ENCODE measurements at places on chromosomes 16 and 17.

DNA sequence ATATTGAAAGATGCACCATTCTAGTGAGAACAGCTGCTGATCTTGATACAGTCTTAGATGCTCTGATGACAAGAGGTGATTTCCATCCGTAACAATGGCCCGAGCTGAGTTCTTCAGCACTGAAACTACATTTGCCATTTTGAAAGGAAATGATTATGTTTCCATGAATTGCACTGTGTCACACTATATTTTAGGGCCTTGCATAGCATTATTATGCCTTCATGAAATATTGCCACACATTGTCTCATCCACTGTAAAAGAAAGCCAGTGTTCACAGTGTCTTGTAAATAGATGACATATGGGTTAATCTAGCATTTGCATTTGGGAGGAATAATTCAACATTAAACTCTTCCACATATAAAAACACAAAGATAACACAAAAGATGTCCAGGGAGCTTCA is 438.3 kb upstream of the PSMD7 start:
- DNase-seq = no peak

DNA sequence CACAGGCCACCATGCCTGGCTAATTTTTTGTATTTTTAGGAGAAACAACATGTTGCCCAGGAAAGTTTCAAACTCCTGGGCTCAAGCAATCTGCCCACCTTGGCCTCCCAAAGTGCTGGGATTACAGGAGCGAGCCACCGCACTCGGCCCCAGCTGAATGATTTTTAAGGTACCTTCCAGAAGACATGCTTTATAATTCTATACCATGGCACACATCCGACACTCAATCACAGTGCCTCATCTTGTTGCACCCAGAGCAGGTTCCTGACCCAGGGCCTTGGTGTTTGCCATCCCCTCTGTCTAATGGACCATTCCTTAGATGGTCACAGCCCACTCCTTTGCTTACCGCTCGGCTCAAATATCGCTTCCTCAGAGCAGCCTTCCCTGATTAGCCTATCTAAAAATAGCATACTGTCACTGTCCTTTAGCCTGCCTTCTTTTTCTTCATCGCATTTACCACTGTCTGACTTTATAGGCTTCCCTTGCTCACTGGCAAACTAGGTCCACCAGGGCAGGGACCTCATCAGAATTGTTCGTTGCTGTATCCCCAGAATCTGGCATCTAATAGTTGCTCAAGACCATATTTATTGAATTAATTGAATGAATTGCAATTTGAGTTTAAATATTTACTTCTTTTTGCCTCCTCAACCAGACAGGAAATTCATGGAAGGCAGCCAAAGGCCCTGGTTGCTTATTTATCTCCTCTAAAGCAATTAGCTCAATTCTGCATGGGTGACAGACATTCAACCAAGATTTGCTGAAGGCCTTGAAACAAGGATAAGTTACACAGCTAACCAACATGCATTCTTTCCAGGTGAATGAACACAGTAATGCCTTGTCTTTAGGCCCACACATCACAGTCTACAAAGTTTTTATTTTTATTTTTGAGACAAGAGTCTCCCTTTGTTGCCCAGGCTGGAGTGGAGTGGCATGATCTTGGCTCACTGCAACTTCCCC is 6.3 kb upstream of the TENT4B start:
- no peak for DNase-seq

DNA sequence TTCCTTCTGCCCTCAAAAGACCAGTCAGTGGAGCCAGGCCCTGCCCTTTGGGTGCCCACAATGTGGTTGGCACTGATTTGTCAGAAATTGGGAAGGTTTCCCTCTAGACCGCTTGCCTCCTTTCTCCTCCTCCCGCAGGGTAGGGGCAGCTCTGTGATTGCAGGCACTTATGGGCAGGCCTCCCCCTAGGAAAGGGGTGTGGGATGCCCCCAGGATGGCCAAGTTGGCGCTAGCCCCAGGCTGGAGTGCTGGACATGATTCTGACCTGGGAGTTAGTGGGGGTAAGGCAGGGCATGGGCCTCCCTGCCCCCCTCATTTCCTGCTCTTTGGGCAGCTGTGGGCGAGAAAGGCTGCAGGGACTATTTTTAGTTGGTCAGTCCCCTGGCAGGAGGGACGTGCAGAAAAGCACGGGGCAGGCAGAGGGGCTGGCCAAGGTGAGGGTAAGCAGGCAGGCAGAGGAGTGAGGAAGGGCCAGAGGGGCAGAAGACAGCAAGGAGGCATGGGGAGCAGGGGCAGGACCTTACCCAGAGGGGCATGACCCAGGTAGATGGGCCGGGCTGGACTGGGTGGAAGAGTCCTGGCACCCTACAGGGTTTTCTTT is 3.3 kb downstream of the RARA start:
- DNase-seq = no peak

DNA sequence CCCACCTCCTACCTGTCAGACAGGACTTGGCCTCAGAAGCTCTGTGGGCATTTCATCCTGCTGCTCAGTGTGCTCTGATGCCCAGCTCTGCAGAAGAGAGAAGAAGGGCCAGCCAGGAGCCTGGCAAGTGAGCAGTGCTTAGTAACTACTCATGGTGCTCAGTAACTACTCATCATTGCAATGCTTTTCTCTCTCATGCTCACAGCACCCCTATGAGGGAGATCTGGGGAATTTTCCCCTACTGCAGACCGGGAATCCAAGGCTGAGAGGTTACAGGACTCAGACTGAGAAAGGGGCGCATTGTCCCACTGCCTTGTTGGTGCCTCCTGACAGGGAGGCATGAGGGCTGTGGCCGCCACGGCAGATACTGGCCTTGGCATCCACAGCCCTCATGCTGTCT is 261.1 kb downstream of the C16orf95 start:
- no peak for DNase-seq

DNA sequence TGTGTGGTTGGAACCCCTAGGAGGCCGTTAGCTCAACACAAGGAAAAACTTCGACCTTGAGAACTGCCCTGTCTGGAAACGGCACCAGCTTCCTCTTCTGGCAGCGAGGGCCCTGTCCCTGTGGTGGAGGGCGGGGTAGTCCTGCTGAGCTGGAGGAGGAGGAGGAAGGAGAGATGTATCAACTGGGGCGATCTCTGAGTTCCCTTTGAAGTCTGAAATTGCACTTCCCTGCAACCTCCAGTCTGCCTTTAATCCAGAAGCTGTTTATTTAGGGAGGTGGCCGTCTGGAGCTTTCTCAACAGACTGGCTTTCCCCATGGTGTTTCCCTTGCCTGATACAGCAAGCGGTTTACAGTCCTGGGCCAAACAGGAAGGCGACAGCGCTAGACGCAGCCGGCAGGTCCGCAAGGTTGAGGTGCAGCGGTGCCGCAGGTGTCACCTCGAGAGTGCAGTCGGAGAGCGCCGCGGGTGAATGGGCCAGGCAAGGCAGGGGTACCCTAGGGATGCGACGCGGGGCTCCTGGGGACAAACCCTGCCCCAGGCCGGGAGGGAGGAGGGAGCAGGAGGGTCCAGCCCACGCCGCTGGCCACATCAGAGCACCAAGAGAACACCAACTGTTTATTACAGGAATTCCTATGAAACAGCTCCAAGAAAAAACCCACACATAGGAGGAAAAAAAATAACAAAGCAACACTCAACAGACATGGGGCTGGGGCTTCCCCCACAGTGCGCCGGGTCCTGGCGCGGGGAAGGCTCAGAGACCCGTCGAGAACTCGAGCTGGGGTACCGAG is 11.4 kb upstream of the MRPS23 start:
- no peak for DNase-seq

DNA sequence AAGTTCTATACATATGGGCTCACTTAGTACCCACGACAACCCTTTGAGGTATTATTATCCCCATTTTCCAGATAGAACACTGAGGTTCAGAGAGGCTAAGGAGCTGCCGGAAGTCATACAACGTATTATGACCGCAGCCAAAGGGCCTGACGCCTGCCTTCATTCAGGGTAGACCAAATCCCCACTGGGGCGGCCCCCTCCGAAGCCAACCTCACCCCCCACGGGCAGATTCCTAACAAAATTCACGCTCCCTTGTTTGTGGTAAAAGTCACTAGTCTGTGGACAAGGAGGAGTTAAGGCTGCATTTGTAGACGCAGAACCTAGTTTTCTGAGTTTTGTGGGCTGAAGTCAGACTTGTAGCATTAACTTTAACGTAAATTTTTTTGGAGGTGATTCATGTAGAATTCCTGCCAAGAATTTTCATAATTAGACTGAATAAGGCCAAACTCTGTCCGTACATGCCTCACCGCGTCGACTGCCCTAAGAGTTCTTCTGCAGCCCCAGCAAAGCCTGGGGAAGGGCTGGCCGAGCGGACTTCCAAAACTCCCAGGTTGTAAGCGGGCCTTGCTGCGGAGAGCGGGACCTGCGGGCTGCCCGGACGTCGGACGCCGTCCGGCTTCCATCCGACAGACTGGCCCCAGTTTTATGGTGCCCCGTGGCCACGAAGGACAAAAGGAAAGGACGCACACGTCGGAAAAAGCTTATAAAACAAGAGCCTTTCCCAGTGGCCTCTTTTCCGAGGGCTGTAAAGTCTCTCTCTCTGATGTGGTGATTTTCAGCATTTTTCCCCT is 75.7 kb downstream of the NXN start:
- DNase-seq = no peak

GRCh38 chr16:1099189-1100083 is 3.4 kb upstream of the C1QTNF8 start:
- DNase-seq = no peak

DNA sequence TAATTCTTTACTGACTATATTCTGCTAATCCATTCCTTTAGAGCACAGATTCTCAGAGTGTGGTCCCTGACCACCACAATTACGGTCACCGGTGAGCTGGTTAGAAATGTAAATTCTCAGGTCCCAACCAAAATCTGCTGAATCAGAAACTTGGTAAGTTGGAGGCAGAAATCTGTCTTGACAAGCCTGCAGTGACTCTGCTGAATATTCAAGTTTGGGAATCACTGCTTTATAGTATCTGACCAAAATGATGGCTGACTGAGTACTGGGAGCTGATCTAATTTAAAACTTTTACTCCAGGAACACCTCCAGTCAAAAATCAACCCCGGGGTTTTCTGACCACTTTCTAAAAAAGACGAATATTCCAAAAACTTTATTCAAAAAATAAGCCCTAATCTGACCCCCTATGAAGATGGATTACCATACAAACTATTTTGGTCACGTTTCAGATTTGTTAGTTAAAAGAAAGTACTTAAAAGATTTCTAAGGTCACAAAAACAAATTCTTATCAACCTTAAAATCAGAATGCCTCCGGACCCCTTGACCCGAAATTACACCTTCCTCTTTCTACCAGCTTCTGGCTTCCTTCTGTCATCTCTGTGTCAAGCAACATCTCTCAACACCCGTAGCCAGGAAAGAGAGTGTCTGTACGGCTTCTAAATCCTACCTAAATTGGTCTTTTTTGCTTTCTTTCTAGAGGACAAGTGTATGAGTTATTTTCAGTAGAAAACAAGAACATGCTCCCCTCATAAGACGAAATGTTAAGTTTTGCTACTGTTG is 38.6 kb downstream of the CREBBP start:
- DNase-seq = no peak

- no peak for DNase-seq
Measured at GRCh38 chr16:66014221-66014620, 352.3 kb upstream of the CDH5 start.

GRCh38 chr17:43714465-43715149 is 44.0 kb downstream of the SOST start:
- DNase-seq = no peak

DNA sequence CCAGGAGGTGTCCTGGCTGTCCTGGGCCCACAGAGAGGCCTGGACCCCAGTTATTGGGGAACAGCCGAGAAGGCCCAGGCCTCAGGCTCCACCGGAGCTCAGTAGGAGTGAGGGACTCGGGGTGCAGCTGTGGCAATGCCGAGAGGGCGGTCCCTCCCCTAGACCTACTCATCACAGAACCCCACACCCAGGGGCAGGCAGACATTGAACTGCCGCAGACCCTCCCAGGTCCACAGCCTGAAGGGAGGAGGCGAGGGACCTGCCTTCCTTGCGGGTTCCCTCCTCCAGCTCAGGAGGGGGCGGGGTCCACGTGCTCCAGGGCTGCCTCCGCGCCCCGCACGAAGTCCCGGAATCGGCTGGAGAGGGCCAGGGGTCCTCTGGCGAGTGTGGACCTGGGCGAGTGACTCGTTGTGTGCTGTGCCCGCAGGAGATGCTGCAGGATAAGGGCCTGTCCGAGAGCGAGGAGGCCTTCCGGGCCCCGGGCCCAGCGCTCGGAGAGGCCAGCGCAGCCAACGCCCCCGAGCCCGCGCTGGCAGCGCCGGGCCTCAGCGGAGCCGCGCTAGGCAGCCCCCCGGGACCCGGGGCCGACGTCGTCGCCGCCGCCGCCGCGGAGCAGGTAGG is 3.9 kb downstream of the TBX4 start:
- no peak for DNase-seq

GRCh38 chr17:15124746-15125145 is 140.4 kb downstream of the PMP22 start:
- DNase-seq = no peak

DNA sequence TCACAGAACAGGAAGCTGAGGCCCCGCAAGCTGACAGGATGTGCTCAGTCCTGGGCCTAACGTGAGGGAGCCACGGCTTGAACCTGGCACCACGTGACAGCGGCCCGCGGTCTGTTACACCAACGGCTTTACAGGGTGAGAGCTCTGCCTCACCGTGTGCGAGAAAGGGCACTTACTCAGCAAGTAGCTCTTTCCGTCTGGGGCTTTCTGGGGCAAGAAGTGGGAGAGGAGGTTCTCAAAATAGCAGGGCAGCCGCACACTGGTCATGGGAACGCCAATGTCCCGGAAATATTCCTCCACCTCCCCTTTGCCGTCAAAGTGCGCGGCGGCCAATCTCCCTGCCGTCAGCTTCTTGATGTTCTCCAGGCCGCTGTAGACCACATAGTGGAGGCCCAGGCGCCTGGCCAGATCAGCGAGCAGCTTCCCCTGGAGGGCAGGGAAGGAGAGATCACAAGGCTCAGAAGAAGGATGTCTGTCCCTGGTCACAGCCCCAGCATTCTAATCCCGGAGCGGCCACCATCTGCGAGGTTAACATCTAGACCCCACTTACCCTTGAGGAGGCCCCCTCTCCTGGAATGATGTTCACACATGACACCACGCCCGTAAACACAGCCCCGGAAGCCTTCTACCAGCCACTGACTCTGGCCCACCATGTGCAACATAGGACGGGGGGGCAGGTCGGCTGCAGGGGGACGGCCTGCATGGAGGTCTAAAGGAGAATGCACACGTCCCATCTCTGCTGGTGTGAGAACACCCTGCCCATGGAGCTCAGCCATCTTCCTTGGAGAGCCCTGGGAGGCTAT is 8.2 kb downstream of the NMRAL1 start:
- no peak for DNase-seq

- DNase-seq = no peak
Measured at GRCh38 chr17:61379457-61380216, 20.0 kb upstream of the TBX2 start.
